ENCODE measurements at places on chromosomes 7 and 10.

DNA sequence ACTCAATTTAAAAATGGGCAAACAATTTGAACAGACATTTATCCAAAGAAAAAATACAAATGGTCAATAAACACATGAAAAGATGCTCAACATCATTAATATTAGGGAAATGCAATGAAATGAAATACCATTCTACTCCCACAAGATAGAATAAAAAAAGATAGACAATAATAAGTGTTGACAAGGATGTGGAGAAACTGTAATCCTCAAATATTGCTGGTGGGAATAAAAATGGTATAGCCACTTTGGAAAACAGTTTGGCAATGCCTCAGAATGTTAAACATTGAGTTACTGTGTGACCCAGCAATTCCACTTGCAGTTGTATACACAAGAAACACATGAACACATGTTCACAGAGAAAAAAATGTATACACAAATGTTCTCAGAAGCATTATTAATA lies 197.6 kb downstream of the RELN start:
- no peak for DNase-seq

- DNase-seq = no peak
These were observed 356.9 kb upstream of the PRKCQ start for GRCh38 chr10:6936931-6937330.

DNA sequence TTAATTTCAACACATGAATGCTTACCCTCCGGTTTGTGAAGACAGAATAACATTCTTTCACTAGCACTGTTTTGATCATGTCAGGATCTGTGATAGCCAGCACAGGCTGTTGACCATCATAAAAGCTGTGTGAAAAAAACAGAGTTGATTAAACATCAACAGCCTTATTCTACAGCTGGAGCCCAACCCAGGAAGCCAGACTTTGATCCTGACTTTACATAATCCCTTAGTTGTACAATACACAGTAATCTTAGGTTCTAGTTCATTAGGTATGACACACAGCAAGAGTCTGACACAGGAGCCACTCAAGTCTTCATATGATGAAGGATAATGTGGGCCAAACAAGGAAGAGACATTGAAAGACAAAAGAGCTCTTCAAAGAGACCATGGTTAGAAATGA lies 11.4 kb downstream of the CYP3A4 start:
- DNase-seq = no peak

GRCh38 chr7:54076616-54077015 lies 465.6 kb upstream of the VSTM2A start:
- no peak for DNase-seq

DNA sequence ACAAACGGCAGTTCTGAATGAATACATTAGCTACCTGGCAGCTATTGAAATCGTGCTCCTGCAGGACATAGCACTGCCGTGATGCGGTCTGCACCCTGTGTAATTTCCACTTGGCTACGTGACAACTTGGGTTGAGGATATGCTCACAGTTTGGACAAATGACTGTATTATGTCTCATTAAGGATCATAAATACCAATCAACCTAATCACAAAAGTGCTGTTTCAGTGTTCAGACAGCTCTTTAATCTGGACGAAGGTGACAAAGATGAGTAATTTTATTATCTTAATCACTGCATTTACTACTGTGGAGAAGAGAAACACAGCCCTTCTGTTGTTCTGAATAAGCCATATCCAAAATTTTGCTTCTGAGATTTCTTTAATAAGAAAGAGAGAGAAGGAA lies 210.8 kb upstream of the PFKP start:
- DNase-seq = no peak

GRCh38 chr10:118369641-118370205 lies 27.6 kb upstream of the FAM204A start:
- no peak for DNase-seq
